Fibroblast of the conjunctiva (primary cell): ENCODE measurements at places on chromosomes 5 and 9.

DNA sequence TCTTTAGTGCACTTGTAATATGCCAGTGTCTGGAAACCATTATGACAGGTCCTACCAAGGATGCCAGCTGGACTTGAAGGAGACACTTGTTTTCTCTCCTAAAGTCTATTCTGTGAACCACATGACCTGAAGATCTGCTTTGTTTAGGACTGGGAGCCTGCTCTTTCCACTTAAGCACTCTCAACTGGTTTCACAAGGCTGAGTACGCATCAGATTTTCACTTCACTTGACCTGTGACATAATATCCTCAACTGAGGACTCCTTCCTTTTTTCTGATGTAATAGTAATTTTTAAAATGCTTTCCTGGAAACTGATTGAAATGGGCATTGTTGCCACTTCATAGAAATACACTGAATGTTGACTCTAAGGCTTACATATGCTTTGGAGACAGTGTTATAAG, 52.2 kb downstream of the PDE8B start:
- no peak for DNase-seq

DNA sequence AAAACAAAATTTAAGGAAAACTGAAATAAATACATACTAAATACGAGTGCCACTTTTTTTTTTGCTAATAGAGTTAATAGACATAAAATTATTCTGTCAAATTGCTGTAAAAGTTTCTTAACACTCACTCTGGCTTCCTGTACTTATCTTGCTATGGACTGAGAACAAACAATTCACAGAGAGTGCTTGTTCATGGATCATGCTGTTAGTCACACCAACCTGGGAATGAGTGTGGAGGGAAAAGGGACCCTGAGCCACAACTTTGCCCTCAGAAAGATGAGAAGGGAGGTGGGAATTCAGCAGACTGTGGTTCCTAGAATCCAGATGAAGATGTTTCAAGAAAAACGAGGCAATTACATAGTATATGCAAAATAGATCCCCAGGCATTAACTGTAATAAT, 246.9 kb downstream of the FBXL7 start:
- DNase-seq = no peak

DNA sequence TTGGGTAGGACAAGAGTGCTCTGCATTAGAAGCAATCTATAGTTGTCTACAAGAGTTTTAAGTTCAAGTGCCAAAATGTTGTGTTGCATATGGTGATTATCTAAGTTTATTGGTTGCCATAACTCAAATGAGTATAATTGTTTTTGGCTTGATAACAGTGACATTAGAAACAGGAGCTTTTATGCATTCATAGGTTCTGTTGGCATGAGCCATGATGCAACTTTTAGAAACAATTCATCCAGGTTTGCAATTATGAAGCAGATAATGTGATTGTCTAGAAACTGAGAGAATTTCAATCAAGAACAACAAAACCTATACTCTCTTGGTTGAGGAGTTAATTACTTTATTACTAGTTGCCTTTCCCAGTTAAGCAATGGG, 137.0 kb downstream of the PBX3 start:
- no peak for DNase-seq

DNA sequence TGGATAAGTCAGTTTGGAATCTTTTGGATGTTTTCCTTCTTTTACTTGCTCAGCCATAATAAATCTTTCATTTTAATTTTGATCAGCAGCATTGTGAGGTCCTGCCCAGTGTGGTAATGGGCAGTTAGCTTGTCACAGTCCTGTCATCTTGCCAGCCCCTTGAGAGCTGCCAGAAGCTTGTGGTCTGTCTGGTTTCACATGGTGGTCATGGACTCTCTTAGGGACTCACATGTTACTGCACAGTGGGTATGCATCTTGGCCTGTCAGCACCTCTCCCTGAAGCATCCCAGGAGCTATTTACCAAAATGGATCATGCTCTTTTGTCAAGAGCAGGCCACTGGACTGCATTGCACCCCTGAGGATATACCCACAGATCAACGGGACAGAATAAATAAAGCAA, 60.3 kb downstream of the DAPK1 start:
- no peak for DNase-seq

GRCh38 chr5:92801911-92802310, 779.1 kb downstream of the NR2F1-AS1 start:
- no peak for DNase-seq

- no peak for DNase-seq
These were observed 121.0 kb downstream of the RGS3 start for GRCh38 chr9:113584428-113585084.

DNA sequence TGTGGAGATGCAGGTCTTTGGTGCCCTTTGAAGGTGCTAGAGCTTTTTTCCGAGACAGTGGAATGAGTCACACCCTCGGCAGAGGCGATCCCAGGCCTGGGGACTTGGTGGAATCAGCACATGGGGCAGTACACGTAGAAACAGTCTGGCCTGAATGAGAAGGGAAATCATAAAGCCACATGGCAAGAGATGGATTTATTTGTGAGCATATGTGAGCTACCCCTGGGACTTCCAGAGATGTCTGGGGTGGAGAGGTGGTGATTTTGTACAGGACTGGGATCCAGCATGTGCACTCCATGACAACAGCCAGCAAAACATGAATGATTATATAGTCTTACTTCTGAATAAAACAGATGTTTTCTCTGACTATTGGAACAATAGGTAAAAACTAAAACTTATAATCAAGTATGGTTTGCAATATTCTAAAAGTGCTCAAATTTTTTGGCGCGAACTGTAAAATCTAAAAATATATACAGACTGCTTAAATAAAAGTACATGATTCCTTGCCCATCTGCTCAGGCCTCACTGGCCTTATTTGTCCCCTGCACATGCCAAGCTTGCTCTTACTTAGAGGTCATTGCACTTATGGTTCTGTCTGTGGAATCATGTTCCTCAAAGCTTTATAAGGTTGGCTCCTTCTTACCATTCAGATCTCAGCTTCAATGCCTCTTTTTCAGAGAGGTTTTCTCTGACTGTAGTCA, 54.7 kb upstream of the SMARCA2 start:
- no peak for DNase-seq
